KBM-7 (cell line): ENCODE measurements at places on chromosomes 3 and 15.

DNA sequence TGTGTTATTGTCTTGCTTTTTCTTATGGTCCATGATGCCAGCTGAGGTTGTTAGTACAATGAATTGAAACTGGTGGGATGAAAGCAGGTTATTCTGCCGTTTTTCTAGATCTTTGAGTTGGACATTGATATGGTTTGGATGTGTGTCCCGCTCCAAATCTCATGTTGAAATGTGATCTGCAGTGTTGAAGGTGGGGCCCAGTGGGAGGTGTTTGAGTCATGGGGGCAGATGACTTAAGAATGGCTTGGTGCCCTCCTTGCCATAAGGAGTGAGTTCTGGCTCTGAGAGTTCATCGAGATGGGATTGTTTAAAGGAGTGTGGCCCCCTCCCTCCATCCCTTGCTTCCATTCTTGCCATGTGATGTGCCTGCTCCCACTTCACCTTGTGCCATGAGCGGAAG is 80.3 kb upstream of the PIAS1 start:
- no peak for DNase-seq

GRCh38 chr15:98968576-98968975 is 39.0 kb downstream of the PGPEP1L start:
- DNase-seq, result no peak

DNA sequence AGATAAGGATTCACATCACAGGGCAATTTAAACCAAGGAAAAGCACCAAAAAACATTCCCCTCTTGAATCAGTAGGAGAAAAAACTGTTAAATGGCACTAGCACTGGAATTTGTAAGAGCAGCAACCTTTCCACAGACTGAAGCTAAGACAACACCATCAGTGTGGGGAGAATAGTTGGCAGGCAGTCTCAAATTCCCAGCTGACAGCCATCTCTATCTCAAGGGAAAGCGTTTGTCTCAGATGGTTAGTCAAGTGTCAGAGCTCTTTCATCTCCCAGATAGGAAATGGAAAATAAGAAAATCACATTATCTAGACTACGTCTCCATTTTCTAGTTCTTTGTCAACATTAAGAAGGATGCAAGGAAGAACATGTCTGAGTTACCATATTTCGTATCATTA is 228.7 kb downstream of the WDR72 start:
- DNase-seq, result no peak

DNA sequence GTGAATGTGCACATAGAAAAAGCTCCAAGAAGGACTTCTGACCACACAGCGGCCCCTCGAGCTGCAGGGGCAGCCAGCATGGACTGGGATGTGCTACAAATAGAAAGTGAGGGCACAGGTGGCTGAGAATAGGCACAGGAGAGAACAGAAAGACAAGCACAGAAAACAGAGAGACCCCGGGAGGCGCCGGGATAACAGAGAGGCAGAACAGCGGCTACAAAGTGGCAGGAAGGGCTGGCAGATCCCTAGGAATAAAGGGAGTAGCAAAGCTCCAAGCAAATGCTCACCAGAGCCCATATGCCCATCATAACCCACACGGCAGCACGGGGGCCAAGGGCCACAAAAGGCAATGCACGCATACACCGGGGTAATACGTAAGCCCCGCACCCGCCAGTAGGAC is 201.7 kb upstream of the NSMCE3 start:
- DNase-seq, result no peak

DNA sequence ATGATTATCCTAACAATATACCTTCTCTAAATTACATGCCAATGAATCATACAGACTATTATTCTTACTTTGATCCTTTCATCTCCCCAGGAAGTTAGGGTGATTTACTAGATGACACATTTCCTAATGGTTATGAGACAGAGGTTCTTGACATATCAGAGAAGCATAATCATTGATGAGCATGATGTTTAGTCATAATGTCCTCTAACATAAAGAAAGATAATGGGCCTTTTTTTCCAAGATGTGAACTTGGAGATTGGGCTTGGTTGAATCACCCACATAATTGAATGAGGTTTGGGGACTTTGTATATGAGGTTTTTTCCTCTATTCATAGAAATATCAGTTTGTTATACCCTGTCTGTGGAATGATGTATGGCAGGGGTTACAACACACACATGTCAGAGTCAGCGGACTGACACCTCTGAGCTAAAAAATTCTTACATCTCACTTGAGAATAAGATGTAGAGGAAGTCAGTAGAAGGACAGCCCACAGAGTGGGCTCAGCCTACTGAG is 69.7 kb upstream of the DCBLD2 start:
- DNase-seq, result no peak

DNA sequence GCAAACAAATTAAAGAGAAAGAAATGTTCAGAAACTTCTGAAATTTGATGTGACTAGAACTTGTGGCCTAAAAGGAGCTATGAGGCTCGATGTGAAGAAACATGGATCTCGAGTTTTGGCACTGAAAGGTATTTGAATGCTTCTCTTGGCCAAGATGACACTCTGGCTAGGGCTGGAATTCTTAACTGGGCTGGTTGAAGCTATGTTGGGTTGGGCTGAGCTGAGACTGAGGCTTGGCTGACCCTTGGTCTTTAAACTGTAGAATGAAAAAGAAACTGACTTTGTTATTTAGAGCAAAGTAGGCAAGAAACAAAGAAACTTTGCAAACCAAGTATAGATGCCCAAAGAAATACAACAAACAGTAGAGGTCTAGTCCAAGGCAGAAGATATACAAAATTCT is 28.1 kb upstream of the CLDN16 start:
- no peak for DNase-seq

GRCh38 chr3:39156421-39156820 is 3.0 kb upstream of the CSRNP1 start:
- no peak for DNase-seq

- no peak for DNase-seq
These were observed 511.8 kb downstream of the EDEM1 start for GRCh38 chr3:5699313-5699712.

DNA sequence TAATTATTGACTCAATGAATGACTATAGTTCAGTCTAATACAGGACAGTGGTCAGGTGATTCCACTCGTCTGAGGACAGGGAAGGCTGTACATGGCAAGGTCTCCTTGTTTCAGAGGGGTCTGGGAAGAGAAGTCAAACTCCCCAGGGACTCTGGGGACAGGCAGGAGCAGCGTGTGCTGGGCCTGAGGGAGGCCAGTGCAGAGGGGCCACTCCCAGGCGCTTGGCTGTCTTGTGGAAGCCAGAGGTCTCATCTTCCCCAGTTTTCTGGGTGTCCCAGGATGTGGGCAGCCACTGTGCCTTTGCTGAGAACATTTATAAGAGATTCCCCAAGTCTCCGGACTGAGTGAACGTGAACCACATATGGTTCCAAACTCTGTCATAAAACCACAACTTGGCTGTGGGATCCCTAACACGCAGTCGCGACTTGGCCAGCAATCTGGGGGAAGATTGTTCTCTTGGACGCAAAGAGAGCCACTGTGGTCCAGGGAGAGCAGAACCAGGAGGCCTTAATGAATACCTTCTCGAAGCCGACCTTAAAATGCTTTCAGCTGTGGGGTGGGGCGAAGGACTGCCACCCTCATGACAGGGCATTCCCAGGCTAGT is 30.4 kb downstream of the BHLHE40 start:
- no peak for DNase-seq

DNA sequence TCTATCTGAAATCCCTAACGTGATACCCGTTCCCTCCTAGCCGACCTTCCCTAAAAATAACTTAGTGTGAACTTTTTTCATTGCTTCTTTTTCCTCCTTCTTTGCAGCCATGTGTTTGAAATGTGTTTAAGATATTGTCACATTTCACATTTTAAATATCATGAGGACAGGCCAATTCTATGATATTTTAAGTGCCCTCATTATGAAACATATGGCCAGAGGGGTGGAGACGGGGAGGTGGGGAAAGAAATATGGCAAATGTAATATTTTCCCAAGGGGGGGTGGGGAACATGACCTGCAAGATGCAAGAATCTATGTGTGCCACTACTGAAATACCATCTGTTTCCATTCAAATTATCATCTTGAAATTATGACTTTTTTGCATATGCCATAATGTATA is 1039.2 kb downstream of the AGBL1 start:
- DNase-seq, result no peak

DNA sequence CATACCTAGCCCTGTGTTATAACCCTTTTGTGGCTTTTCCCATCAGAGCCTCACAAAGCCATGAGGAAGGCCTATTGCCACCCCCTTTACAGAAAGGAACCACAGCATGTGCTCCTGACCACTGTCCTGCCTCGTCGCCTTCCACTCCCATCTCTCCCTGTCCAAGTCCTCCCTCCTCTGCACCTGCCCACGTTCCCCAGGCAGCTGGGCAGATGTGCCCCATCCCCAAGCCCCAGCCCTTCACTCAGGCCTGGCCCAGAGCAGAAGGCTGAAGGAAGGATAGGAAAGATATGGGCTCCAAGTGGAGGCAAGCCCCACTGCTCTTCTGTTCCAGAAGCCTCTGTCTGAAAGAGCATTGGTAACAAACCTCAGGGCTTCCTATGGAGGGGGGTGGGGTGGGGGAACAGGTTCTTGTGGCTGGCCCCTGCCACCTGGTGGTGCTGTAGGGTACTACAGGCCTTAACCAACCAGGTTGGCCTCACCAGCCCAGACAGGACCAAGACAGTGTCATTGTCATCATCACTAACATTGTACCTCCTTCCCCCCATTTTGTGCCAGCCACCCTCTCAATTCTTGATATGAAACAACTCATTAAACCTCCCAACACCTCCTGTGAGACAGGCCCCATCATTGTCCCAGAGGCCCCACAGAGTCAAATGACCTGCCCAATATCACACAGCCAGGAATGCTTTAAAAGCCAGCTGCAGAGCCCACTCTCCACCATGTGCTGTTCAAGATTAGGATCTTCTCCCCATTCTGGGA is 10.0 kb downstream of the POC1A start:
- DNase-seq, result peak; percentile 84

- DNase-seq, result no peak
These were observed 139.5 kb downstream of the MEIS2 start for GRCh38 chr15:36960947-36961227.

DNA sequence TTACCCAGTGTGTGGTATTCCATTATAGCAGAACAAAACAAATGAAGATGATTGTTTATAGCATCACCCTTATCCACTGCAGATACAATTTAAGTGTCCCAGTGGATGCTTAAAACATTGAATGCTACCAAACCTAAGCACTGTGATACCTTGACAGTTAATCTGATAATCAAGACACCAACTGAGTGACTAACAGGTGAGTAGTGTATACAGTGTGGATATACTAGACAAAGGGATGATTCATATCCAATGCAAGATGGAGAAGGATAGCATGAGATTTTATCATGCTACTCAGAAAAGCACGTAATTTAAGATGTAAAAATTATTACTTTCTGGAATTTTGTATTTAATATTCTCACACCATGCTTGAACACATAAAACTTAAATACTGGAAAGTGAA is 1449.0 kb downstream of the OTOL1 start:
- DNase-seq, result no peak

GRCh38 chr3:59289831-59290230 is 240.0 kb upstream of the CFAP20DC start:
- no peak for DNase-seq

DNA sequence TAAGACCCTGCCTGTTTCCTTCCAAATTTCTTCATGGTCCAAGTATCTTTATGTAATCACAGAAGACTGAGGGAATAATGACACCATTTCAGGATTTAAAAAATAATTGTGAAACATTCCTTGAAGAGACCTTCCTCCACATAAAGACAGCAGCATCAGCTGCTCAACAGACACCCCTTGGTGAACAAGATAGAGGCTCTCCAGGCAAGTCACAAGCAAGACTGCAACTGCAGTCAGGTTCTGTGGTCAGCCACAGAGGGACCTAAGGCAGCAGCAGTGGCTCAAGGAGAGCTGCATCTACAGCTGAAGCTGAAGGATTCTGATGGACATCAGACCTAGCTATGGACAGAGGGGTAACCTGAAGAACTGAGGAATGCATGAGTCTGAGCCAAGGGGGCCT is 97.2 kb upstream of the C3orf80 start:
- DNase-seq, result no peak

DNA sequence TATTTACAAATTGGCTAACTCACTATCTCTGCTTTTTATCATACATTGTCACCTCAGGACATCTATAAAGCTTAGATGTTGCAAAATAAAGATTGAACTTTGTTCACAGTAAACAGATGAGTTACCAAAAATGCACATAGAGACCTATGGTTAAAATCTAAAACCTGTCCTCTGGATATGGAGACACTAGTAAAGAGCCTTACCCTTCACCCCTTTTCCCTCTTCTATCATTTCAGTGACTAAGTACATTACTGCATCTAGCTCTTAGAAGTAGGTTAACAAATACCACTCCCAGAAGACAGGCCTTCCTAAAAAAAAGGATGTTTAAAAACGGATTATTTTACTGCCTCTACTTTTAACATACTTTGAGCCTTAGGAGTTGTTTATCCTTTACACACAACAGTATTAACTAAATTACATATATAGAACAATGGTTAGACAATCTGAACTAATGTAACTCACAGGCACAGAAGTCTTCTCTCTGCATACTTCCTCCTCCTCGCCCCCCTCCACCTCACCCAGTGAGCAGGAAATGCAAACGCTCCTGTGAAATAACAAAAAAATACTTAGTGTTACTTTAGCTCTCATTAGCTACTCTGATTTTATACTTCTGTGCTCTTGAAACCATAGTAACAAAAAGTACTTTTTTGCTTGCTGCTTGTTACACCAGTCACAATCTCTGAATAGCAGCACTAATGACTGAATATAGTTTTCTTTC is 23.3 kb downstream of the IREB2 start:
- DNase-seq, result no peak

DNA sequence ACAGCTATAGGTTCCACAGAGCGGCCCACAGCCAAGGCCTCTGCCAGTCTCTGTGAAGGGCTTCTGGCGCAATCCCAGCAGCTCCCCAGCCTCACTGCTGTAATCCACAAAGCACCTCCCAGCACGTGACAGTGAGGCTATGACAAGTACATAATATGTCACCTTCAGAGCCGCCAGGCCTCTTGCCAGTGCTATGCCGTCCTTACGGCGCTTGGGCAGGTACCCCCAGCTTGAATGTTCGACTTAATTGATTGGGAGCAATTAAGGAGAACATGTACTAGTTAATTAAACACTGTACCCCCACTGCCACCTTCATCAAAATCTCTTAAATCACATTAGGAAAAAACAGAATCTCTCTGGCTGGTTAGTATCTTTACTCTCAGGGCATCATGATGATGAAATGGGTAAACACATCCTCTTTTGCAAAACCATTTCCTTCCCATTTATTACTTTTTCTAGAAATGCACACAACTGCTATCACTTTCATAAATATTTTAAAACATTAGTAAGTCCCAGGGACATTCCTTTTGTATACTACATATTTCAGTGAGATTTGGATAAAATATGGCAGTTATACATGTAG is 169.9 kb downstream of the XXYLT1 start:
- DNase-seq, result no peak
